ENCODE measurements at places on chromosomes 2 and 18.

- ATAC-seq: no peak
Observed at GRCh38 chr2:239625156-239625845, 224.5 kb upstream of the HDAC4 start.

GRCh38 chr2:149601141-149601796 lies 13.7 kb upstream of the MMADHC start:
- no peak for ATAC-seq

DNA sequence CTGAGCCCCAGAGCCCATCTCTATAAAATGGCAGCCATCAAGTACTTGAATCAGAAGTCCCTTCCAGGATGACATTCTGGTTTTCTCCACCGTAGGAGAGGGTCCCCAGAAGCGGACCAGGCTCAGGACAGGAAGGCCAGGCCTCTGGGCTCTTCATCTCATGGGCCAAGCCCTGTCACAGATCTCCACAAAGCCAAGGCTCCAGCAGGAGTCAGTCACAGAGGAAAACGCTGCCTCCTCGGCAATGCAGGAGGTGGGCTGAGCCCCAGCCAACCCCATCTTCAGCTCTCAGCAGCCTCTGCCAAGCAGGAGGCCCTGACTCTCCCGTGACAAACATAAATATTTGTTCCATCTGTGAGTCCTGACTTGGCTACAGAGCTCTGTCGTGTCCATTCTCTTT lies 39.4 kb upstream of the GPAT2 start:
- no peak for ATAC-seq

DNA sequence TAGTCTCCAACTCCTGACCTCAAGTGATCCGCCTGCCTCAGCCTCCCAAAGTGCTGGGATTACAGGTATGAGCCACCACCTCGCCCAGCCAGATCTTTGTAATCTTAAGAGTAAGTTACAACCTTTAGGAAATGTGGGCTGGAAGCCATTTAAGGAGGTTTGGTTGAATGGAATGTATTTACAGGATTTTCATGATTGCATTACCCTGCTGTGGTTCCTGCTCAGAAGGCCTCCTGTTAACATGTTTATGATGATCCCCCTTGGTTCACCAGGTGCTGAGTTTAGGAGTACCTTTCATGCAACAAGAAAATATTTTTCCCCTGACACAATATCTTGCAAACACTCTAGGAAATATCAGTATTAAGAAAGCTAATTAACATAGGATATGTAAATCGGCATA lies 187.4 kb upstream of the SH3BP4 start:
- no peak for ATAC-seq

GRCh38 chr2:16073471-16073870 lies 133.1 kb downstream of the MYCN start:
- ATAC-seq: no peak

GRCh38 chr2:9897846-9898245 lies 53.6 kb upstream of the GRHL1 start:
- ATAC-seq: no peak

DNA sequence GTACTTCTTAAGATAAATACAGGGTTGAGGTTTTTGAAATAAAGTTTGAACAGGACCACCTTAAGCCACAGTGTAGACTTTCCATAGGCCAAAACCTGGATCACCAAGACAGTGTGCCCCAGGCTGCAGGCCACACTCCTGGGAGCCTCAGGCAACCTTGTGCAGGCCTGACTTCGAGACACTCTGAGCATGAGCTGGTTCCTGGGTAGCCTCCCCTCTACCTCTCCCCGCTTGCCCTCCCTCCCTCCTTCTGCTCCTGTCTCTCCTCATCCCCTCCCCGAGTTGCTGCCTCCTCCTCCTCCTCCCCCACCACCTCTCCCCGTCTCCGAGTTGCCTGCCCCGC lies 10.6 kb upstream of the PROC start:
- peak; percentile 35 for ATAC-seq

DNA sequence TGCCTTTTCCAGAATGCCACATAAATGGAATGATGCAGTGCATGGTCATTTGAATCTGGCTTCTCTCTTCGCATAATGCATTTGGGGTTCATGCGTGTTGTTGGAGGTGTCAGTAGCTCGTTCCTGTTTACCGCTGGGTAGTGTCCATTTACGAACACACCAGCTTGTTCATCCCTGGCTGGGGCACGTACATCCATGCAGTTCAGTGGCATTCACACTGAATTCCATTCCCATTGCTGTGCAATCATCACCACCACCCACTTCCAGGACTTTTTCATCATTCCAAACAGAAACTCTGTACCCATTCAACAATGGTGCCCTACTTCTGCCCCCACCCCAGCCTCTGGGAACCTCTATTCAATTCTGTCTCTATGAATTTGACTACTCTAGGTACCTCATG lies 14.7 kb upstream of the CIDEA start:
- ATAC-seq: no peak

DNA sequence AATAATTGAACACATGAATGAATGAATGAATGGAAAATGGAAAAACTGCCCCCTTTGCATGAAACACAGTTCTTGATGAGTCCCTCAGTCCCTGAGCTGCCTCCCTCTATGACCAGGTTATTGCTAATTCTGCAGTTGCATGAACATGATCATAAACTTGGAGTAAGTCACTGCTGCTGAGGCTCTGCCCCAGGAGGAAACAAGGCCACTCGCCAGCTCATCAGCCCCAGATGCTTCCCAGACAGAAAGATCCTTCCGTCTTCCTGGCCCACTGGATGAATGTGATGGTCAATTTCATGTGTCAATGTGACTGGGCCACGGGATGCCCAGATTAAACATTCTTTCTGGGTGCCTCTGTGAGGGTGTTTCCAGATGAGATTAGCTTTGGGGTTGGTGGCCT lies 16.4 kb downstream of the GPR45 start:
- no peak for ATAC-seq

DNA sequence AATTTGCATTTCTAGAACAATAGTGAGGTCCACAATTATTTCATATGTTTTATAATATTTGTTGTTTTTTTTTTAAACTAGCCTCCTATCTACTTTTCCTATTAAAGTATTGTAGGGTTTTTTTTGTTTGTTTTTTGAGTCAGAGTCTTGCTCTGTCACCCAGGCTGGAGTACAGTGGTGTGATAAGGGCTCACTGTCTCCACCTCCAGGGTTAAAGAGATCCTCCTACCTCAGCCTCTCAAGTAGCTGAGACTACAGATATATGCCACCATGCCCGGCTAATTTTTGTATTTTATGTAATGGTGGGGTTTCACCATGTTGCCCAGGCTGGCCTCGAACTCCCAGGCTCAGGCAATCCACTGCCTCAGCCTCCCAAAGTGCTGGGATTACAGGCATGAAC lies 122.5 kb downstream of the SLC39A10 start:
- ATAC-seq: no peak

GRCh38 chr18:6600667-6601167 lies 128.8 kb upstream of the ARHGAP28 start:
- ATAC-seq: no peak

GRCh38 chr2:76679025-76679396 lies 843.2 kb downstream of the LRRTM4 start:
- no peak for ATAC-seq

GRCh38 chr18:27823053-27823452 lies 353.9 kb downstream of the CDH2 start:
- ATAC-seq: no peak

DNA sequence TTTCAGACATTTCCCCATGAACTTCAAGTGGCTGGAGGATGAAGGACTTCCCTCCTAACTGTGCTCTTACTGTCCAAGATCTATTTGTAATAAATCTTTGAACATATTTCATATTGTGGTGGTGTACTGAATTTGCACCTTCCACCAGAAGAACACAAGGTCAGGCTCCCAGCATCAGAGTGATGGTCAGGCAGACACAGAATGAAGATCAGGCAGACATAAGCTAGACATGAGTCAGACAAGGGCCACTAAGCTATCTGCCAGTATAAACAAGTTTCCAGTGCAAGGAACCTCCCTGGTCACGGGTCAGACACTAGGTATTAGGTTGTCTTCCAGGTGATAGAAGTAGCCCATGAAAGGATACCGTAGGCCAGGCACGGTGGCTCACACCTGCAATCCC lies 20.0 kb downstream of the AQP12B start:
- ATAC-seq: peak; percentile 36

DNA sequence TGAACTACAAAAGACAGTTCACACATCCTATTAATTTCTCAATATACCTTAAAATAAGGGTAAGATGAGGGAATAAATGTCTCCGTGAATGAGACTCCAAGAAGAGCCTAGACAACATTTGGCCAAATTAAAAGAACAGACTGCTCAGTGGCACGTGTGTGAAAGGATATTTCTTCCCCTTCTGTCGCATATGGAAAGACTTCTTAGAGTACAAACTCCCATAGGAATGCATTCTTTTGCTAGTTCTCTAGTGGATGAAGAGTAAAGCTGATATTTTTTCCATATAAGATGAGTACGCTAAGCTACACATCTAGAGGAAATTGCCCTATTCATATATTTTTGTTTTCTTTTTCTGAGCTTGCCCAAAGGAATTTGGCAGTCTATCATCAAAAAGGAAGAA lies 710.0 kb upstream of the ID2 start:
- no peak for ATAC-seq

GRCh38 chr2:193806088-193806774 lies 1611.5 kb upstream of the TMEFF2 start:
- ATAC-seq: no peak

DNA sequence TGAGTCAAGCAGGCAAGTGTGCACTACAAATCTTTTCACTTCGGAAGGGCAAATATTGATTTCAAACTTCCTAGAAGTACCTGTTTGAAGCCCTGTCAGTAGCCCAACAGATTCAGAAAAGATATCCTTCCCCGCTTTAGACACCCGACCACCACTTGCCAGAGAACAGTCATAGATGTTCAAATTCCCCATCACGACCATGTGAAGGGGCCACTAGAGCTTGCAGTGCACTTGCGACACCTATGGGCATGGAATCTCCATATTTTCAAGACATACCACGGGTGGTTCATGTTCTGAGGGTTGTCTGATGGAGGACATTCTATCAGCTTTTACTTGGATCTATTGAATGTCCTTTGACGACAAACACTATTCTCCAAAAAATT lies 23.8 kb downstream of the GNLY start:
- no peak for ATAC-seq

DNA sequence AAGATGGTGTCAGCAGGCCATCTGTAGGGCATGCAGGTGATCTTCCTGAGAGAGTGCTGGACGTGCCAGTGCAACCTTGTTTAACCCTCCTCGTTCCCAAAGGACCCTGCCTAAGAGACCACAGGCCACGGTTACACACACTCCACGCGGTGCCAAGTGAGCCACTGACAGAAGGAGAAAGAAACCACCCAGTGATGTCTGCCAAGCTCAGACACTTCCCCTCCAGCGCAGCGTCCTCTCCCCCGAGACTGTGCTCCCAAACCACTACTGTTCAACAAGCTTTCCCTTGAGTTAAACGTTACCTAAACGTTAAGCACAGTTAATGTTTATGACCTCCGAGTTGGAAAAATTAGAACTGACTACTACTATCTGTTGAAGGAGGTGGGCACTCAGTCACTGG lies 119.1 kb upstream of the NCK2 start:
- ATAC-seq: no peak

GRCh38 chr2:54330926-54331835 lies 75.2 kb upstream of the TSPYL6 start:
- ATAC-seq: no peak

GRCh38 chr2:27889774-27890145 lies 427 bp downstream of the RBKS start:
- peak; percentile 1 for ATAC-seq
